Stimulated activated naive B cell treated with anti-CD40 and anti-IgM and Interleukin-4, amounts not matched to agents 10 μg/mL and 1 μg/mL and 100 μg/mL, for 72 hours (primary cell): ENCODE measurements at places on chromosomes 4 and X.

DNA sequence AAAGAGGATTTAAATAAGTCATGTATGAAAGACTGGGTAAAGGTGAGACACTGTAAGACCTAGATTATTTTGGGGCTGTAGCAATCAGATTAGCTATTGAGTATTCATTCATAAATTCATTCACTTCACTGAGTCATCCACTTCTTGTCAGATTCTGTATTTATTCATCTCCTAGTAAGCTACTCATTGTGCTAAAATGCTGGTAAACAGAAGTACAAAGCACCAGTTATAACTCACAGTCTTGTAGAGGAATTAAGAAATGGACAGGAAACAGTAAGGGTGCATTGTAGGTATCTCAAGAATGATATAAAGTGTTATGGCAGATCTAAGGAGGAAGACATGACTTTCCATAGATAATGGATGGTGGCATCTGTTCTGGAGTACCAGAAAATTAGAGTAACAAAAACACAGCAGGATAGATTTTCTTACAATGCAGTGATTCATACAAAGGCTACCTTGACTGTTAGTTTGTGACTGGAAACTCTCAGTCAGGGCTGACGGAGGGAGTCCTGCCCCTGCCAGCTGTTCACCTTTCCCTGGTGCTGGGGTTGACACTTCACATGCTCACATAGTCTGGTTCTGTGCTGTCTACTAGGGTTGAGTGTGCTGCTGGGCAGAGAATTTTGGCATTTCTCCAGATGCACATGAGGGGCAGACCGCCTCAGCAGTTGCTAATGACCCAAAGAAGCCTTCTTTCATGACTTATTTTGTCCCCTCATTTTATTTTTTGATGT lies 26.5 kb upstream of the HAND2 start:
- DNase-seq: no peak

DNA sequence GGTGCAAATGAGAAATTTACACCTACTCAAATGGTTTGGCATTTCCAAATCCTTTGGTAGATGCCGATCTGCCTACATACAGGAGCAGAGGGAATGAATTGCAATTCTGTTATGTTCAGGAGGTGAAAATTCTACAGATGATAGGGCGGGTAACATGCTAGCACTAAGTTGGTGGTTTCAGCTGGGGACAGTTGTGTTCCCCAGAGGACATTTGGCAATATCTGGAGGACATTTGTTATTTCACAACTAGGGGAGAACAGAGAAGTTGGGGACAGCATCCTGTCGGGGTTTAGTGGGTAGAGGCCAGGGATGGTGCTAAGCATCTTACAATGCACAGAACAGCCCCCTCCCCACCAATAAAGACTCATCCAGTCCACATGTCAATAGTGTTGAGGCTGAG lies 96.5 kb upstream of the PUDP start:
- no peak for DNase-seq

GRCh38 chr4:98642991-98643426 lies 15.4 kb downstream of the TSPAN5 start:
- DNase-seq: no peak

DNA sequence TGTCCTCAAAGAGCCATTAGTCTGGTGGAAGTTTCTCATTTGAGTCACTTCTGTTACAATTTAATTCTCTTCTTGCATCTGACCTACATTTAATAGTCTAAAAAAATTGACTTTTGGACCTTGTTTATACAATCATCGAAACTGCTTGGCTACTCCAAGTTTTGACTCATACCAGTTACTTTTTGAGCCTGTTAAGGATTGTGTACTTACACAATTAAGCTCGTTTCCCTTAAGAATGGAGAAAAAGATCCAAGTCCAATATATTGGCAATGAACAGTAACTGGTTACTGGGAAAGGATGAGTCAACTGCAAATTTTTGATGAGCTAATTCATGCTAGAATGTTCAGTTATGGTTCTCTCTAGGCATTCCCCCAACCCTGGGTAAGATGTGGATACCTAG lies 58.2 kb downstream of the DCX start:
- DNase-seq: no peak

DNA sequence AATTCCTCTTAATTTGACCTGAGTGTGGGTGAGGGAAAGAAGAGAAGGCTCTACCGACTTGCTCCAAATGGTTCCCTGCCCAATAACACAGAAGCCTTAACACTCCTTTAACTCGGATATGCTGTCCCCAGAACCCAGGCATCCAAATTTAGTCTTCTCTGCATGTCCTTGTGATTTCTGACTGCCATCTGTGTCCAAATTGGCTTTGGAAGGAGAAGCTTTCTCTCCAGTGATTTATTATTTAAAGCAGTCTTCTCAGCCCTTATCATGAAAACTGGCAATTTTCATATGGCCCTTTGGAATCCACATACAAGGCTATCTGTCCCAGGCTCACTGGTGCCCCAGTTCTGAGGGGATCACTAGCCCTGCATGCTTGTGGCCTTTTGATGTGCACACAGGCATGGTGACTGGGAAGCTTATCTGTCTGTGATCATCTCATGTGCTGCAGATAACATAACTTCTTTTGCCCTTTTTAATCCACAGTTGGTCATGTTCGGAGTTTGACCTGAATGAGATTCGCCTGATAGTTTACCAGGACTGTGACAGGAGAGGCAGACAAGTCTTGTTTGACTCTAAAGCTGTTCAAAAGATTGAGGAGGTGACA lies 56.7 kb downstream of the FNIP2 start:
- DNase-seq: no peak

- DNase-seq: no peak
These were observed 104.3 kb downstream of the BRWD3 start for GRCh38 chrX:80705379-80705778.

DNA sequence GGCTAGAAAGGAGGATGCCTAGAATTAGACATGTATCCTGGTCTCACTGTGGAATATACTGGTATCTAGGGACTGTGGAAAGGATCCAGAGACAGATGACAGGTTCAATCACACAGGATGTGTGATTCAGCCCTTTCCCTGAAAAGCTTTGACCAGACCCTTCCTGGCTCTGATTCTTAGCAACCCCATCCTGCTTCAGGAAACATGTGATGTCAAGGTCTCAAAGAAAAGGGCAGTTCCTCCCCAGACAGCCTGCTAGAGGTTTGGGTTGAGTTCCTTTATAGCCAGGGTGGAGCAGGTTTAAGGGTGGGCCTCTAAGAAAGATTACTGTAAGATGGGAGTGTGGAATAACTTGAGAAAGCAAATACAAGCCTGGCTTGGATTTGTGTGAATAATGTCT lies 3.0 kb downstream of the BMP15 start:
- no peak for DNase-seq

DNA sequence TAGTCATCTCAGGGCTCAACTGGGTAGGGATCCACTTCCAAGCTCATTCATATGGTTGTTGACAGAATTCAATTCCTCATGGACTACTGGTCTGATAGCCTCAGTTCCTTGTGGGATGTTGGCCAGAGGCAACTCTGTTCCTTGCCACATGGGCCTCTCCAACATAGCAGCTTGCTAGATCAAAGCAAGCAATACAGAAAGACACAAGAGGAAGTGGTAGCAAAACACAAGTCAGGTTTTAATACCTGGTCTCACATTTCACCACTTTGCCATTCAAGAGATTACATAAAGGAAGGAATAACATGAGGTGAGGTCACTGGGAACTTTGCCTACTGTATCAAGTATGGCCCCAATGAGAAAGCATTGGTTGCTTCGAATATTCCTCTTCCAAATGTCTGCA lies 79.2 kb downstream of the PRSS12 start:
- no peak for DNase-seq

DNA sequence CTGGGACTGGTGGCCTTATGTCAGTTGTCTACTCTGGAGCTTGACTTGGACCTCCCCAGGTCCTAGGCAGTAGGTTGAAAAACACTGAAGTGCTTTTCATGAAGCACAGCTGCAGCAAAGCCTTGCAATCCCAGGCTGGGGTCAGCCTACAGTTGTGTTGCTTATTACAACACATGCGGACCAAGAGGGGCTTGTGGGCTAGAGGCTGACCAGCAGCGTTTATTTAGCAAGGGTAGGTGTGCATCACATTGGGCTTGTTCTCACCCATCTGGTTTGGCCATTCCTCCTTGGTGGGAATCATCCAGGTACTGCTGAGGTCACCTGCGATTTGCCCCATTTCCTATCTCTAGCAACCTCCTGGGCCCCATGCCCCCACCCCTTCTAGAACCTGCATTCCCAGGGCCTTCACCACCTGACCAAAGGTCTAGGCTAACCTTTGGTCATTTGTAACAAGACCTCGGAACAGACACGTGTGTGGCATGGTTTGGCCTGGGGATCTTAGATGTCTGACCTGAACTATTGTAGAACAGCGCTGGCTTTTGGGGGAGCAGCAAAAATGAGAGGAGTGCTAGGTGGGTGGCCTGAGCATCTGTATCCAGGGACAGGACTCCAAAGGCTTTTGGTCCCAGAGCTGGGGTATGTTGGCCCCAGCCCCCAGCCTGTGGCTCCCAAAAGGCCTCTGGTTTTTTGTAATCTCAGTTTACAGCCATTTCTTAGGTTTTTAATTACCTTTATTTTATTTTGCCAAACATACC lies 3.0 kb downstream of the RPL10 start:
- no peak for DNase-seq

DNA sequence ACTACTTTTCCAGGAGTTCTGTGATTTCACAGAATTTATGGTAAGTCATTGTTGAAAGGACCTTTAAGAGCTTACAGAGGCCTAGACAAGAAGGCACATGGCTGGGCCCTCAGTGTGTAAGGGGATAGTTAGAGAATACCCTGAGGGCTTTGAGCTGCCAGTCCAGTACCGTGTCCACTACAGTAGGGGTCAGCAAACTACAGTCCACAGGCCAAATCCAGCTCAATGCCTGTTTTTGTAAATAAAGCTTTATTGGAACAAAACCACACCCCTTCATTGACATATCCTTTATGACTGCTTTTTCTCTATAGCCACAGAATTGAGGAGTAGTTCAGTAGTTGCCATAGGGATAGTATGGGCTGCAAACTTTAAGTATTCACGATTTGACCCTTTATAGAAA lies 176.2 kb downstream of the MID1 start:
- no peak for DNase-seq

DNA sequence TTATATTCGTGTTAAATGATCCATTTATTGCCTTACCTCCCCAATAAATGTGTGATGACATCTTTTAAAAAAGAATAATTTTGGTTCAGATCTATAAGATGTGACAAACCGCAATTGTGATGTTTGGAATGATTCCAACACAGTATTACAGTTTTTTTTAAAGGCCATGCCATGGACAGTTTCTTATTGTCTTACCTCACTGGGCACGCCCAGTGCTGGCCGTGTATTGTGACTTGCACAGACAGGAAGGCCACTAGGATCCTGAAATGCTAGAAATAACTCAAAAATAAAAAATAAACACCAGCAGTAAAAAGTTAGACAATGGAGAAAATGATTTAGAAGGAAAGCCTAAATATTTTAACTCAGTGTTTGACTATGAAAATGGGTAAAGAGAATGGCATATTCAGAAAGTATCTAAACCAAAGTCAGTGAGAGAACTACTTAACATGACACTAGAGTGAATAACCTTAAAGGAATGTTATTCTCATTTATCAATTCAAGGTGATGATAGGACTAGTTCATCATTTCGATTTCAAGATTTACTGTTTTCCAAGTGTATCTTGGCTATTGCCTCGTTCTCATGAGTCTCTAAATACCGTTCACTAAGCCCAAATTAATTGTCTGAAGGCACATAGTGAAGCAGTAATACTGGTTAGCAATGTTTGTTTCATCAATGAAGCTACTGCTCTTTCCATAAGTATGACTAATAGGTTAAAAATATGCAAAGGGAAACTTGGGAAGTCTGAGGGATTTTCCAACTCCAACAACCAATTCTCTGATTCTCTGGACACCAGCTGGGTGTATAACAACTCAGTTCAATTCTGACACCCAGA lies 46.1 kb upstream of the VEGFC start:
- no peak for DNase-seq

DNA sequence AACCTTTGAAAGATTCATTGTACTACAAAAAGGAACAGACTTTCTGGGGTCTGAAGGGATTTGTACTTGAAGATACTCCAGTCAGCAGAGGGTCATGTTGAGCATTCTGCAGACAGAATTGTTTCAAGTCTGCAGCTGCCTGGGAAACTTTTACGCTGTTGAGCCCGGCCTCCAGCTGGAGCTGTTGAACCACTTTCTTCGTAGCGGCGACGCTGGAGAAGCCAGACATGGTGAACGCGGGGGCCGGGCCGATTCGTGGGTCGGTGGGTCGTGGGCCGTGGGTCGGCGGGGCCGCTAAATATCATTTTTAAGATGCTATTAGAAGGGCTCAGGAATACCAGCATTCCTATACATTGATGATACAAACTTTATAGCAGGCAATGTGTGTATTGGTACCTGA lies 12.0 kb upstream of the RTL9 start:
- DNase-seq: no peak

DNA sequence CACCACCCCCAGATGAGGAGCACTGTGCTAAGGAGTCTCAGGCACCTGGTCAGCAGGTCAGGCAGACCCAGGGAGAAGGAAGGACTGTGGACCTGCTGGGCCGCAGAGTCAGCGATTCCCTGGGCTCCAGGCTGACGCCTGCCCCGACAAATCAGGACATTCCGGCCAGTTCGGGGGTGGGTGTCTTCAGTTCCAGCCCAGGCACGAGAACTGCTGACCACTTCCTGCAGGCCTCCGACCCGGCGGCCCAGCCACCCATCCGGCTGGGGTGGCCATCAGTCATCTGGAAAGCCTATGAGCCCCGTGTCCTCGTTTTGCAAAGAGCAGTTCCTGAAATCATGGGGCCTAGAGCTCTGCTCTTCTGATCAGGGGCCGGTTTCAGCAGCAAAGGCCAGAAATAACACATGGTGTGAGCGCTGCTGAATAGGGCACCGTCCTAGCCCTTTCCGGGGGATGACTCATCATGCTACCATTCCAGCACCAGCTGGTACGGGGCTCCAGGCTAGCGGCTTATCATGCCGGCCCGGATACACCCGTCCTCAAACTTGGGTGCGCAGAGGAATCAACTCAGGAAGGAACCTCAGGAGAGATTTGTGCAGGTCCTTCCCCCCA lies 7.8 kb upstream of the SH3TC1 start:
- DNase-seq: peak; percentile 40

DNA sequence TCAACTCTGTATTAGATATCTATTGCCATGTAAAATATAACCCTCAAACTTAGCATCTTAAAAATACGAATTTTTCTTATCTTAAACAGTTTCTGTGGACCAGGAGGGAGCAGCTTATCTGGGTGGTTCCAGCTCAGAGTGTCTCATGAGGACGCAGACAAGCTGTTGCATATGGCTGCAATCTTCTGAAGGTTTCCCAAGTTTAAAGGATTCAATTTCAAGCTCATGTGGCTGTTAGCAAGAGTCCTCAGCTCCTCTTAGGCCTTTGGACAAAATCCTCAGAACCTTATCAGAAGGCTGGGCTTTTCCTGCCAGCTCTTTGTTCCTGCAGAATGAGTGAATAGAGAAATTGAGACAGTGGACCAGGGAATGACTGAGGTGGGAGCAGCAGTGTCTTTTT lies 2.8 kb upstream of the CTSO start:
- no peak for DNase-seq

- DNase-seq: no peak
These were observed 31.9 kb downstream of the CDKL2 start for GRCh38 chr4:75598390-75598789.
